ENCODE measurements at places on chromosomes 3 and 15.

DNA sequence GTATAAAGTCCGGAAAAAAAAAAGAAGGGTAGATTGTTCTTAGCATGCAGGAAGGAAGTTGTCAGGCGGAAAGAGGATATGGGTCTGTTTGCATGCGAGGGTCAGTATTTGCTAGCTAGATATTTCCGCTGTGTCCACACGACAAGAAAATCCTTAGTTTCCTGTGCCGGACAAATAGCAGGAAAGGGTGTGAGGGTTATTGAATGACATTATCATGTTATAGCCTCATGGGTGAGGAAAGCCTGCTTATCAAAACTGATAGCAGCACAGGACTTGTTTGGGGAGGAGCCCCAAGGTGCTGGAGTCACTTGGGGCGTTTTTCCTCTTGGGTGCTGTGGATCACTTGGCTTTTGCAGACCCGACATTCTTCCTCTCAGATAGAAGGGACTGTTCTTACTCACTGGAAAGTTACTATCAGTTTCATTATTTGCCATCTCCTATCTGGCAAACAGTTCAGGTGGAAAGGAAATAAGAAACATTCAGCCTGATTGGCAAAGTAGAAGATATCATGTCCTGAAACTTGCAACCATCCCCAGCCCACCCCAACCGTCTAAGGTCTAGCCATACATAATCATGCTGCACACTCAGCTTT lies 127.2 kb upstream of the DPH6 start:
- no peak for DNase-seq

GRCh38 chr3:60448696-60449095 lies 802.6 kb downstream of the FHIT start:
- no peak for DNase-seq

GRCh38 chr3:149373235-149374125 lies 4.0 kb downstream of the TM4SF1 start:
- no peak for DNase-seq

DNA sequence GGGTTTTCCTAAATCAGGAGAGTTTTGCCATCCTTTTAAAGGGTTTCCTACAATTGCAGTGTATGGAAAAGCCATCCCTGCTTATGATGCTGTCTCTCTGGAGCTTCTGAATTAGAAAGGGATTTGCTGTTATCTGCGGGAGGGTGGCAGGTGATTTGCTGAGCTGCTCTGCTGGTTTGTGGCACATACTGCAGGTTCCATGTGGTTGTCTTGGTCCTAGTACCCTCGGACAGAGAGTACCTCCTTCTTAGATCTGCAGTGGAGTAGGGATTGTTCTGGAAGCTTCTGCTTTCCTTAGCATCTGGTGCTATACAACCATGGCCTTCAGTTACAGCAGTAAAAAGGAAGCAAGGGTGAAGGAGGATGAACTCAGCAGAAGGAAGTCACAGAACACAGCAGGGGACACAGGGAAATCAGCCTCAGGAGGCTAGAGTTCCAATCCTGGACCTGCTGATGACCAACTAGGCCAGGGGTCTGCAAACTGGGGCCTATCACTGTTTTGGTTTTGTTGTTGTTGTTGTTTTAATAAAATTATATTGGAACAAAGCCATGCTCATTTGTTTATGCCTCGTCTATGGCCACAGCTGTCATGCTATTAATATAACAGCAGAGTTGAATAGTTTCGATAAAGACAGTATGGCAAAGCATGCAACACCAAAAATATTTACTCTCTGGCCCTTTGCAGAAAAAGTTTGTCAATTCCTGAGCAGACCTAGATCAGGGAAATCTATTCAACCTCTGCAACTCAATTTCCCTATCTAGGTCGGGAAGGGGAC lies 39.5 kb downstream of the STARD5 start:
- no peak for DNase-seq

DNA sequence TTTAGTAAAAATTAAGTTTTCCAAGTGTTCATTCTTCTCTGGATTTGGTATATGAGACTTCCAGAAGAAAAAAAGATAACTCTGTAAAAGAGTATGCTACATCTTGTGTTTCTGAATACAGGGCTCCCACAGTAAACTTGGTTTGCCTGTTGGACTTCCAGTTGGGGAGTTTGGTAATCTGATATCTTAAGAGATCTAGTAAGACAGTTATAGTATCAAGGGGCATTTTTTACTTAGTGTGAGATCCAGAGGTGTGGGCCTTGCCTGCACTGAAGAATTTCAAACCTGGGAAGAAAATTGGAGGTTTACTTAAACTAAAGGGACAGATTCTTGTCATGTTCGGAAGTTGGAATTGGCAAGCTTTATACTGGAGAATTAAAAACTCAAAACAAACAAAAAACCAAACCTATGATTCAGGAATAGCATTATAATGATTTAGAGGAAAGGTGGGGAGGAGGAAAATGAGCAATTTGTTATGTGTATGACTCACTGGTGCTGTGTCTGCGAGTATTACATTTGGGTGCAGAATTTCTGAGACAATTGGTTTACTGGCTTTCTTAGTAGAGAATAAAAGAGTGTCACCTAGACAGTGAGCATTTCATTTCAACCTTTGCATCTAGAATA lies 58.9 kb upstream of the ULK4 start:
- DNase-seq, result no peak

- no peak for DNase-seq
Measured at GRCh38 chr3:13717222-13717895, 162.5 kb downstream of the WNT7A start.

- DNase-seq, result no peak
Measured at GRCh38 chr15:67920524-67921240, 80.8 kb upstream of the RNU6-1 start.

GRCh38 chr3:88038566-88038965 lies 20.2 kb downstream of the CGGBP1 start:
- DNase-seq, result no peak

DNA sequence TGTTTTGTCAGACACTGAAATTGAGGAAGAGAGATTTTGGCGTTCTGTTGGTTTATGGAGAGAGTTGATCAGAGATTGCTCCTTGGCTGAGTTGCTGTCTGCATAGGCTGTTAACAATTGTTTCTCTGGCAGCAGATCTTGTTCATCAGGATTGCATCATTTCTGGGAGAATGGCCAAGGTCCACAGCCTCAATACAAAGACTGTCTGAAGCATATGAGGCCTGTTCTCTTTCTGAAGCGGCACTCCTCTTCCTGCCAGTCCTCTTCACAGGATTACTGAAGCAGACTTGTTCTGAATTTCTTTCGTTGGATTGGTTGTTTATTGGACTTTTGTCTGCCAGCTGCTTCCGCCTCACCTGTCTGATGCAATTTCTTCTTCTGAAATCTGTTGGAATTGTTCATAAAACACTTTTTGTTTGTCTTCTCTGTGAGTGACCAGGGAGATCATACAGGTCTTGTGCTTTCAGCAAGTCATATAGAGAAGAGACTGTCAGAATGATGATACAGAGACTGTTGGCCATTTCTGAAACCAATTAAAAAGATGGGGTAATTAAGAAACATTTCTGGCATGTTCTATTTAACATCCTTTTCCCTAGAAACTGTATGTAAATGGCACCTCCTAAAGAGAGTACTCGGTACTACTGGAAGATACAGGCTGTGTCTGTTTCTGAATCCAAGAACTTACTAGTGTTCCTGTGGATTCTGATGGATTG lies 25.5 kb downstream of the SETD5 start:
- peak; percentile 97 for DNase-seq

- no peak for DNase-seq
Measured at GRCh38 chr15:99722406-99722805, 10.8 kb downstream of the LYSMD4 start.

GRCh38 chr3:67699882-67700281 lies 45.5 kb upstream of the SUCLG2 start:
- no peak for DNase-seq

DNA sequence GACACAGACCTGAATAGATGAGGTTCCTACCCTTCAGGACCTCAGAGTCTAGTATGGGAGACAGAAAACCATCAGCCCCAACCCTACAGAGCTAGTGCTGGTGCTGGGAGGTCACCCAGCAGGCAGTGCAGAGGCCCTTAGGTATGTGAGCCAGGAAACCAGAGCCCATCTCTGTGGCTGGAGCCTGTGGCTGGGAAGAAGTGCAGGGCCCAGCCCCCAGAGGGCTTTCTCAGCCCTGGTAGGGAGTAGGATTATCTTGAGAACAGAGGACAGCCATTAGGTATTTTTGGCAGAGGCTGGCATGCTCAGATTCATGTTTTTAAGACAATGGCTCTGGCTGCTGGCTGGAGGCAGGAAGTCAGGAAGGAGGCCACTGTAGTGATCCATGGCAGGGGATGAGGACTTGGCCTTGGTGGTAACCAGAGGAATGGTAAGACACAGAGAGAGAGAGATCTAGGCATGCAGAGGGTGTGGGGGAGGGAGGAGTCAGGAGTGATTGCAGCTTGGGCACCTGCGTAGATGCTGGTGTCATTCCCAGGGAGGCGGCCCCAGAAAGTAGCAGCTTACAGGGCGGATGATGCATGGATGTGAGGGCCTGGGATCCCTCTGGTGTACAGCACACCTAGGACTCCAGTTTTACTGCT lies 220.9 kb upstream of the EIF1B start:
- DNase-seq, result no peak

DNA sequence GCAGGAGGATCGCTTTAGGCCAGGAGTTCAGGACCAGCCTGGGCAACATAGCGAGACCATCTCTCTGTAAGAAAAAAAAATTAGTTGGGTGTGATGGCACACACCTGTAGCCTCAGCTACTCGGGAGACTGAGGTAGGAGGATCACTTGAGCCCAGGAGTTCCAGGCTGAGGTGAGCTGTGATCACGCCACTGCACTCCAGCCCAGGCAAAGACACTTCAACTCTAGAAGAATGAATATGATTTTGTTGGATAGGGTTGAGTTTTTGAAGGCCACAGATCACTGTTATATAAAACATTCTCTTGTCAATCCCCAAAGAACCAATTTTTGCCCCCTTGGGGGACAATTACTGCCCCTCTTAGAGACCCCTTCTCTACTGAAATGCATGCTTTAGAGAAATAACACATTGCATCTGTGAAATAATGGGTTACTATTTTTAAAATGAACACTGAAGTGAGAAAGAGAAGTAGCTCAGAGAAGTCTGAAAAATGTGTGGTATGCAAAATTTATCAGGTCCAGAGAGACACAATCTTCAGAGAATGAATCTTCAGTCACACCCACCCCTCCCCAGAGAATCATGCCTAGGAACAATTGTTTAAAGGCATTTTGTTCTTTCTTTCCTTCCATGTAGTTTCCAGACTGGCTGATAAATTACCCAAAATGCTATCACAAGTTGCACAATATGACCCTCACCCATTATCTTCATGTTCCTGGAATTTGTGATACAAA lies 42.7 kb downstream of the METTL6 start:
- no peak for DNase-seq

DNA sequence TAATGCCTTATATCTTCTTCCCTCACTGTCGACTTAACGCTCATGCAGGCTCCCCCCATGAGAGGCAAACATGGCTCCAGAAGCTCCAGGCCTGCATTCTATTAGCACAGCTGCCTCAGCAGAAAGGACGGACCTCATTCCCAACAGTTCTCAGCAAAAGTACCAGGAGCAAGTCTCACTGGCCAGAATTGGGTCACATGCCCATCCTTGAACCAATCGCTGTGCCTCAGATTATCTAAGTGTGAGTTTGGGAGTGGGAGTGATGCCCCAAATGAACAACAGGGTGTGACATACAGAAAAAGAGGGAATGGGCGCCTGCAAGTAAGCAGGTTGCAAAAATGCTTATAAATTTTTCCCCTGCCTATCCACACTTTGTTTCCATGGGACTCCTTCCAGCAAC lies 4.3 kb upstream of the RAD18 start:
- no peak for DNase-seq

DNA sequence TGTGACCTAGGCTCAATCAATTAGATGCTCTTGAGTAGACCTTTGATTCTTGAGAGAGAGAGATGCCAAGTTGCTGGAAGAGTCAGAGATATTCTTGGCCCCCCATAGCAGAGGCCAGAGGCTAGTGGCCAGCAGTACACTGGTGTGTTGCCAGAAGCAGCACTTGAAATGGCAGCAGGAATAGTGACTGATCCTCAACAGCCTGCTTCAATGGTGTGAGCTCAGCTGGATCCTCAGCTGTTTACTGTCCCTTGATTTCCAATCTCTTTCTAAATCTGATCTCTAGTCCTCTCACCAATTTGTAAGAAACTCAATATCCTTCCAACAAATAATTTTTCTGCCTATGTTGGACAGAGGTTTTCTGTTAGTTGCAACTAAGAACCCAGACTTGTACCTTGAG lies 170.3 kb upstream of the CCDC54 start:
- DNase-seq, result no peak

GRCh38 chr15:63240109-63240508 lies 37.3 kb upstream of the APH1B start:
- DNase-seq, result no peak

GRCh38 chr3:182970811-182971418 lies 9.4 kb downstream of the DCUN1D1 start:
- DNase-seq, result no peak

DNA sequence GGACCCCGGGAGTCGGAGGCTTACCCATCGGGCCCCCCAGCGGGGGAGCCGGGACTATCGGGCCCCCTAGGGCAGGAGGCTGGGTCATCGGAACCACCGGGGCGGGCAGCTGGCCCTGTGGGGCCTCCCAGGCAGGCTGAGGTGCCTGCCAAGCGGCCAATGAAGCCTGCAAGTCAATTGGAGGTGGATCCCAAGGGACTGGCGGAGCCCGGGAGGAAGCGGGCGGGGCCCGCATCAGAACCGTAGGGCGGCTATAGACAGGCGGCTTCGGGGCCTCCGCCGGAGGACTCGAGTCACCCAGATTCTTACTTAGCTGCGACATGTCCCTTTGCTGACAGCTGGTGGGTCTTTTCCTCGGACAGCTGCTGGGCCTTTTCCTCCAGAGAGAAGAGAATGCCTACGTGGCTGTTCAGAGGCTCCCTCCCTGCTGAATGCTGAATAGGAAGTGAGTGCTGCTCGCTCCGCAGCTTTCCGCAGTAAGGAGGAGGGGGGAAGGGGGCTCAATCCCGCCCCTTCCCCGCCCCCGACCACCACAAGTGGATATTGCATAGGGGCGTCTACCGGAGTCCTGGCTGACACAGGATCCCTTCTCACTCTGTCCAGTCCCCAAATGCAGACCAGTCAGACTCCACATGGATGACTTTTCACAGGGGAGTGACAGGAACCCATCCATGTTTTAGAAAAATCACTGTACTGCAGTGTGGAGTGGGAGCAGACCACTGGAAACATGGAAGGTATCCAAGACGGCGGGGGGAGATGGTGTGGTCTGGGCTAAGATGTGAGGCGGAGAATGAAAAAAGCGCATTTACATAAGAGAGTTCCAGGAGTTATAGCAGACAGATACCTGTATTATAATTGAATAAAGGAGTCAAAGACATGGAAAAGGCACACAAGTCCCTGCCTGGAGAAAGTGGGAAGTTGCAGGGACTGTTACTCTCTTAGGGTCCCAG lies at the start of gene MAGEL2:
Gene MAGEL2, minus strand, starts transcription at position 447 of the 950 bp plus-strand sequence. Its CDS starts 125 bp downstream, at position 322.
- no peak for DNase-seq

- DNase-seq, result no peak
Measured at GRCh38 chr15:58267051-58267450, 128.9 kb downstream of the AQP9 start.

All from putamen (tissue), 1 donor.